ENCODE measurements at places on chromosomes 5 and 9.

GRCh38 chr5:57780306-57780960 lies 297.8 kb upstream of the ACTBL2 start:
- DNase-seq: no peak

DNA sequence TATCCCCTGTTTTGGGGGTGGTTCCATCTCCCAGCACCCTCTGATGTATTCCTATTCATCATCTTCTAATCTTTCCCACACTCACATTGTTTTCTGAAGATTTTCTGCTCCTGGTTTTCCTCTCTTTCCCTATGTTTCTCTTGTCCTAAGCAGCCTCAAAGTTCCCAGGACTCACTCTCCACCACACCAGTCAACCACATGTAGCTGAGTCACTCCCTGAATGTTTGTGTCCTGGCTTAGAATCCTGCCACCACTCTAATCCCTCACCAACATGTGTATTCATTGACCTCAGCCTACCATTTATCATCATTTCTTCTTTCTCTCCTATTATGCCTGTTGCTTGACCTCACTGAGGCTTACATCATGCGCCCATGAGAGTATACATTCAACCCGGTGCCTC lies 282.4 kb upstream of the ADAMTS16 start:
- no peak for DNase-seq

DNA sequence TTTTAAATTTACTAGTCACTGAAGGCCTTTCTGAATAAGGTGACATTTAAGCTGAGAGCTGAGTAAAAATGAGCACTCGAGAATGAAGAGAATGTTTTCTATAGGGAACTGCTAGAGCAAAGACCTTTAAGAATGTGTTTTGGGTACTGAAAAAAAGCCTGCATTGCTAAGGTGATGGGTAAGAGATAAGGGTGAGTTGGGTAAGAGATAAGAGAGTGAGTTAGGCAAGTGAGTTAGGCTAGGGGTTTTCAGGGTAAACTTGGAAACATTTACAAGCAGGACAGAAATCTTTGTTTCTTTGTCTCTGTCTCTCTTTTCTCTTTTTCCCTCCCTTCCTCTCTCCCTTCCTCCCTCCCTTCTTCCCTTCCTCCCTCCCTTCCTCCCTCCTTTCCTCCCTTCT lies 5.6 kb downstream of the RAD23B start:
- DNase-seq: no peak

- DNase-seq: peak; percentile 68
Measured at GRCh38 chr9:88303721-88304451, 84.4 kb upstream of the SPIN1 start.

- DNase-seq: no peak
Measured at GRCh38 chr5:95884017-95884325, 61.4 kb upstream of the GLRX start.
